Activated T-cell treated with anti-CD3 and anti-CD28 coated beads for 48 hours (primary cell): ENCODE measurements at places on chromosomes 2 and 18.

DNA sequence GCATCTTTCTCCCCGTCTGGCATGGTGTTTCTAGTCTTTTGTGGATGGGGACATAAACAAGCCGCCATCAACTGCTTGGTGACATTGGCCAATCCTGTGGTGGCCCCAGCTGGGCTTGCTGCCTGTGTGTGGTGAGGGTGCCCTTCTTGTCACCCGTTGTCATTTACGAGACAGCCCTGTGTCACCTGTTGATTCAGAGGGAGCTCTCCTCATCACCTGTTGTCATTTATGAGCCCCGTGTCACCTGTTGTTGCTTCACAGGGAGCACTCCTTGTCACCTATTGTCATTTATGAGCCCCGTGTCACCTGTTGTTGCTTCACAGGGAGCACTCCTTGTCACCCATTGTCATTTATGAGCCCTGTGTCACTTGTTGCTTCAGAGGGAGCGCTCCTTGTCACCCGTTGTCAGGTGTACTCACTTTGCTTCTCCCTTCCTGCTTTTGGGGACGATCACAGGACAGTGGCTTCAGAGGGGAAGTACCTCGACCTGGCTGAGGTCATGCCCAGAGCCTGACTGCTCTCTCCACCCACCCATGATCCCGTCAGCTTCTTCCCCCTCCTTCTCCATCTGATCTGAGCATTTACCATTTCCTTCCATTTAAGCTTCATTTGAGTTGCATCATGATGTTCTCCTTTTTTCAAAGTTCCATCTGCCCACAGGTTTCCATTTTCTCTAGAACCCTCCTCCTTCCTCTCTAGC lies 29.1 kb downstream of the HPCAL1 start:
- DNase-seq: peak; percentile 60

- DNase-seq: no peak
Measured at GRCh38 chr2:148042219-148042618, 21.3 kb downstream of the MBD5 start.

DNA sequence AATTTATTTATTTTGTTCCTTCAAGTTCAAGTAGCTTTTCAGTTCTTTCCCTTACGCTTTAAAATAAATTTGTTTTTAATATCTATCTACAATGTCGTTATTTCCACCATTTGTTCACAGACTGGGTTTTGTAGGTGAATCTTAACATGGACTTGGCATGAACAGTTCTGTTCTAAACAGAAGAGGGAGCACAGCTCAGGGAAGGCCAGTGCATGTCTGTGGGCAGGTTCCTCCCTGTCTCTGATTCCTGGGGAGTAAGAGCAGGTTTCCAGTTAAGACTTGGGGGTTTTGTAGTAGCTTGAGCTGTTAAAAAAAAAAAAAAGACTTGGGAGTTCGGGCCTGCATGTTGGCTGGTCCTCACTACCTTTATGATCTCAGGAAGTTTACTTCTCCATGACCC lies 11.1 kb downstream of the TTL start:
- DNase-seq: no peak

- DNase-seq: no peak
Measured at GRCh38 chr18:6980363-6980762, 137.2 kb downstream of the LAMA1 start.

- no peak for DNase-seq
Measured at GRCh38 chr18:79826966-79827365, 29.2 kb downstream of the KCNG2 start.

GRCh38 chr18:42187611-42188380 lies 232.8 kb downstream of the PIK3C3 start:
- DNase-seq: no peak

- no peak for DNase-seq
Measured at GRCh38 chr2:55099878-55100820, 49.9 kb upstream of the RTN4 start.
